ENCODE measurements at places on chromosomes 12 and 14.

DNA sequence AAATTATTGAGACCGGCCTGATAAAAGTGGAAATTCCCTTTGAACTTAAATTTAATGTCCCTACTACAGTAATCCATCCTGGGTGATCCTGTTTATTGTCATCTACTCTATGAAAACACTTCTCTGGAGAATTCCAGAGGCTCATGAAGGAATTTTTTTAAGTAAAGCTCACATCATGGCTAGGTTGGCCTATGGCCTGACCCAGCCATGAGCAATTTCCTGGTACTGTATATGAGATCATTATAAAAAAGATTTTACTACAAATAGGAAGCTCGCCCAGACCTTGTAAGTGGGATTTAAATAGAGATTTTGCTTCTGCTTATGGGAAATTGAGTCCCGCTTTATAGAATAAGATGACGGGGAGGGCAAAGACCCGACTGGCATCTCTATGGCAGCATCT, 215.5 kb downstream of the DPF3 start:
- no peak for DNase-seq

GRCh38 chr14:23379366-23380196, 2.7 kb downstream of the CMTM5 start:
- peak; percentile 43 for DNase-seq

DNA sequence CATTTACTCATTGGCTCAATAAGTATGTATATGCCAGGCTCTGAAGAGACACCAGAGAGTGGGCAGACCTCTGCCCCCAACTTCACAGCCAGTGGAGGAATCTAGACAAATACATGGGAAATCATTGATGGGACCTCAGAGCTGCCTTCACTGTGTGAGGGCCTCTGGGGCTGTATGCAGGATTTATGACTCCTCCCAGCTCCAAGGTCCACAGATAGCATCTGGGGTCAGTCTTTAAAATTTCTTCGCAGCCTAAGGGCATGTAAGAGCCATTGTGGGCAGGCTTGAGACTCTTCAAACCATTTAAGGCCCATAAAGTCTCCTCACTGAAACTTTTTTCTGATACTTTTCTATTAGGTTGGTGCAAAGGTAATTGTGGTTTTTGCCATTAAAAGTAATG, 125.5 kb downstream of the SPTSSA start:
- DNase-seq = no peak

- no peak for DNase-seq
These were observed 242.2 kb downstream of the TMEM132C start for GRCh38 chr12:128509170-128509569.

DNA sequence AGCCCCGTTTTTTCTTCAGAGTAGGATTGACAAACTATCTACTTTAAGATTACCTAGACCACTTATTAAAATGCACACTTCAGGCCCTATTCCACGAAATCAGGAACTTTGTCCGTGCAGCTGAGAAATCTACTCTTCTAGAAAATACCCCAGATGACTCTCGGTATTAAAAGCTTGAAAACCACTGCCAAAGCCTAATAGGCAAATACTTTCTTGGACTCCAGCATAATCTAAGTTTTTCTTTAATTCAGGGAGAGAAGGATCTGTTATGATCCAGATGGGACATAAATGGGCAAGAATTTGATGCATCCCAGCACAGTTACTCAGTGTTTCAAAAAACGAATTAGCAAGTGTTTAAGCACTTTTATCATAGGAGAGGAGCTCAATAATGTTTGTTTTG, 94.5 kb downstream of the TMX1 start:
- DNase-seq = no peak

DNA sequence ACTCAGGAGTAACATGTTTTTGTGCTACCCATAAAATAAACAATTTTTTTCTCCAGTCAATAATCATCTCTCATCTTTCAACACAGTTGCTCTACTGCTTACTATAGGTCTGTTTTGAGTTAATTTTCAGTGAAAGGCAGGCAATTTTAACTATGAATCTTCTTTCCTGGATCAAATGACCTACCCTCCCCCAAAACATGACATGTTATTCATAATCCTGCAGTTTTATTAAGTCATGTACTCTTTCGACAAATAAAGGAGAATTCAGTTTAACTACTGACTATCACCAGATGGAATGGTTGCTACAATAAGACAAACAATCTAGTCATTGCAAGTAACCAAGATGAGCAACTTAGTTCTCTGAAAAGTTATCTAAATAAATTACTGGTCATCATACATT, 106.0 kb upstream of the FAR2 start:
- no peak for DNase-seq

DNA sequence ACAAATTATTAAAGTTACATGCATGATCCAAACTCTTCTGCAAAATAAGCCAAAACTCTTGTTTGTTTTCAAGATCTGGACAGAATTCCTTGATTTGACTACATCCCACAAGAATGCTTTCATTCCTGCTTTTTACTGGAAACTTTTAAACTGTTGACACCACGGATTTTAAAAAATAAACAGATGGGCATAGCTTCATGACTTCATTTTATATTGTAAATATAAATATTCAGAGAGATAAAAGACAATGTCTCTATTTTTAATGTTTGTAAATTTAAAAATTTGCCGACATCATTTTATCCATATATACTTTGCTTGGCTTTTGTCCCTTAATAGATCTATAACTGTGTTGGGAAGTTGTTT, 134.3 kb upstream of the DCN start:
- no peak for DNase-seq

DNA sequence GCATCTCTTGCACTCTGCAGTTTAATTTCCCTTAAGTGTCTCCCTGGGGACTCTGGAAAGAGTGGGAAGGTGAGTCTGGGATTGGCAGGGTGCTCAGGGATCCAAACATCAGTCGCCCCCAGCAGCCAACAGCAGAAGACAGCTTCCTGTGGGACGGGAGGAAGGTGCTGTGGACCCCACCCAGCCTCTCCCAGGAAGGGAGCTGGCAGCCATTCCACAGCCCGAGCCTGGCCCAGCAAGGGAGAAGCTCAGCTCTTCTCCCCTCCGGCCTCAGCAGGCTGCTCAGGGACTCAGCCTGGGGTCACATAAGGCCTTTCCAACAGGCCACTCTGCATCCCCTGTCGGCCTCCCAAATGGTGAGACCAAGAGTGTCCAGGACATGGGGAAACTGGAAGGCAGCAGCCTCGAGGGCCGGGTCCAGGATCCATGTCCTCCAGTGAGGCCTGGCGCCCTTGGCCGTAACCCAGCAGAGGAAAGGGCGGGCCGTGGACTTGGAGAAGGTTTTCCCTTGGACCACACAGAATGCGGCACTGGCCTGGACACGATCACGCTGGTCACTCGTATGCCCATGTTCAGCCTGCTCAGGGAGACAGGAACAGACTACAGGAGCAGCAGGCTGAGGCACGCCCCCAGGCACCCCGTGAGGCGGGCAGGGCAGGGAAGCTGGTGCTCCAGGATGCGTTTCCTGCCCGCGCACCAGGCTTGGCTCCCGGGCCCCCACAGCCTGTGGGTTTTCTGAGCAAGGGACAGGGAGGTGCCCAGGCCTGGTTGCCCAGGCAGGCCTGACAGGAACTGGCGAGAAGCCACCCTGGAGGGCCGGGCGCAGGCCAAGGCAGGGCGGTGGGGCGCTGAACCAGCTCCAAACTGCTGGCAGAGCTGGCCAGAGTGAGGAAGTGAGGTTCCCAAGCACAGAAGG, 3.5 kb downstream of the XRCC3 start:
- DNase-seq = no peak

GRCh38 chr14:78399316-78399889, 229.2 kb downstream of the NRXN3 start:
- no peak for DNase-seq

- DNase-seq = no peak
These were observed 161.6 kb upstream of the HIF1A start for GRCh38 chr14:61533513-61534255.

GRCh38 chr12:111438481-111438880, 32.8 kb downstream of the SH2B3 start:
- no peak for DNase-seq

GRCh38 chr12:23083267-23083666, 458.3 kb downstream of the ETNK1 start:
- DNase-seq = no peak

- DNase-seq = no peak
These were observed at the start of gene P2RX2 for GRCh38 chr12:132618683-132619043. P2RX2 (plus strand) TSS chr12:132618776; CDS start chr12:132618817, 41 bp downstream.

- DNase-seq = peak; percentile 34
These were observed 21.4 kb upstream of the TMEM106C start for GRCh38 chr12:47941871-47942613.

GRCh38 chr12:126051611-126052107, 986.4 kb downstream of the AACS start:
- no peak for DNase-seq

GRCh38 chr14:68471964-68472508, 320.8 kb downstream of the ZFP36L1 start:
- no peak for DNase-seq

DNA sequence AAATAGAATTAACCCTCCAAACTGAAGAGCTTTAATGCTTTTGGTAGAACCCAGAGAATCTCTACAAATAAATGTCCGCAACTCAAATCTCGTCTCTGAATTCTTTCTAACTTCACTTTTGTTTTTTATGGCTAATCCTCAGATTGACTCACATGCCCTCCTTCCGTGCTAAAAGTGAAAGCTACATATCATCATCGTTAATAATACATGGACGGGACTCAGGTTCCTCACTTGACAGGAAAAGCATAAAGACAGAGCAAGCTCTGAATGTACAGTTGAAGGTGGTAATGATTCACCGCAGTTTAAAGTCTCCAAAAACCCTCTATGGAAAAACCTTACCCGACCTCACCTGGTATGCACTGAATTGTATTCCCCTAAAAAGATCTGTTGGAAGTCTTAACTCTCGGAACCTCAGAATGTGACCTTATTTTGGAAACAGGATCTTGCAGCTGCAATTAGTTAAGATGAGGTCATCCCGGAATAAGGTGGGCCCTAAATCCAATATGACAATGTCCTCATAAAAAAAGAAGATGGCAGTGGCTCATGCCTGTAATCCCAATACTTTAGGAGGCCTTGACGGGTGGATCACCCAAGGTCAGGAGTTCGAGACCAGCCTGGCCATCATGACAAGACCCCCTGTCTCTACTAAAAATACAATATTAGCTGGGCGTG, 147.4 kb upstream of the FOXN3 start:
- no peak for DNase-seq

All from NCI-H1092 (cell line).